Fibroblast of lung (primary cell): ENCODE measurements at places on chromosomes 7 and 10.

DNA sequence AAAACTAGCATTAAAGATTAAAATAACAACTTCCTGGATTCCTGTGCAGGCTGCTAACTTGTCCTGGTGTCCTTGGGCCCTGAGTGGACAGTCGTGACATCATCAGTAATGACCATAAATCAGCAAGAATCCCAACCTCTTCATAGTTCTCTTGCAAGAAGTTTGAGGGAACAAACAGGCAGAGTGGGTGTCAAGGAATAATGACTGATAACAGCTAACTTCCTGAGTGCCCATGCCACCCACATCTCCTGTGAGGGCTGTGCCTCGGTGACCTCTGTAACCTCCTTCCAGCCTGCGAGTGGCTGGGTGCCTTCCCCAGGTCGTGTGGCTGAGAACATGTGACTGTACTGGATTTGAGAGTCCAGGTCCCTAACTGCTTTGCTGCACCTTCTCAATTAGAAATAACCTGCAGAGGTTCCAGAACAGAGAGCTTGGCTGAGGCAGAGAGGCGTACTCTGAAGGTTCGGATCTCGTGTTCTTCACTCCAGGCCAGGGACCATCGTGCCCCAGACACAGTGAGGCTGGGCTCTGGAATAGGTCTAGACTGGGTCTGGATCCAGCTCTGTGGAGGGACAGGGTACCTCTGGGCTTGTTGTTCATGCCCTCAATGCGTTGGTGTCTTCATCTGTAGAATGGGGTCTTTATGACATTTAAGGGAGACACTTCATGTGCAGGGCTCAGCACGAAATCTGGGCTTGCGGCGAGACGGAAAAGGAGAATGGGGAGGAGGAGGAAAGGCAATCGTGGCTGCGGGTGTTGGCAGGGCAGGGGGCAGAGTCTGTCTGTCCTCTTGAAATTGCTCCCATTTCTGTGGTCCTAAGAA is 313.1 kb upstream of the ZNF32 start:
- DNase-seq: no peak

GRCh38 chr7:20165146-20165510 is 52.1 kb downstream of the MACC1 start:
- no peak for DNase-seq

GRCh38 chr10:43682956-43683355 is 34.3 kb upstream of the ZNF32 start:
- peak; percentile 56 for DNase-seq

DNA sequence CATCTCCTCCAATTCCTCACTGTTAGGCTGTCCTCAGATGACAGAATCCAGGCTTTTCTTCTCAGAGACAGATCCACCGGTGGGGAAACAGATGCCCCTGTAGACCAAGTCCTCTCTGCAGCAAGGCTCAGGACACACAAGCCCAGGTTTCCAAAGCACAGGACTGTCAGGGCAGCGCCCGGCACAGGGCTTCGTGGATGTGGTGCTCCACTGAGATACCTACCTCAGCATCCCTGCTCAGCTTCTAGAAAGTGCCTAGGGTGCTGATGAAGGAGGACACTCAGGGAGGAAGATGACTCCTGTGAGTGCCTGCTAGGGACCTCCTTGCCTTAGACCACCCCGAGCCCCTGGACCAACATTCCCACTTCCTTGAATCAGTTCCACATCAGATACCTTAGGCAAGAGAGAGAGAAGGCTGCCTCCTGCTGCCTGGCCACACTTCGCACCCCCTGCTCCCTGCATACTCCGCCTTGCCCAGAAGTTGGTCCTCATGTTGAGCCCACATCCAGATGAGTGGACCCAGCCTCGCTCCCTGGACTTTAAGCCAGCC is 8.9 kb upstream of the RBP3 start:
- DNase-seq: no peak

GRCh38 chr7:77837966-77838365 is 39.4 kb downstream of the PHTF2 start:
- no peak for DNase-seq
